Activated CD4-positive, alpha-beta T cell treated with anti-CD3 and anti-CD28 coated beads, Interleukin-2, amount 10 ng/mL, durations not matched to agents 24 days and 14 days (primary cell): ENCODE measurements at places on chromosomes 12 and 14. TPM values are rescaled to one million over a fixed set of nuclear protein-coding genes. Genes with fewer than 3 reads are reported as not detected.

DNA sequence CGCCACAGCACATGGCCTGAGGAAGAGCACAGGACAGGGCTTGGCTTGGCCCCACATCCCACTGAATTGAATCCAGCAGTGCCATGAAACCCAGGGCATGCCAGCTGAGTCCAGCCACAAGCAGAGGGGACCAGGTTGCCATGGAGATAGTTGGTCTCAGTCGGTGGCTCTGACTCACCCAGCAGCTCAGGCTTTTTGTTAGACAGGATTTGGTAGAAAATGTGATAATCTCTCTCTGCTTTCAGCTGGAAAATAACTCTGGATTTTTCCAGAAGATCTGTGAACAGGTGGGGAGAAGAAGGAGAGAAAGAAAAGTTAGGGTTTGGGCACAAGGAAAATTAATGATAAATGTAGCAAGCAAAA, 4.8 kb downstream of the MYH7 start:
- DNase-seq, result no peak

TAS2R30 gene
- 3.1 and 4.4 TPM in 2 replicates for total RNA-seq

DNA sequence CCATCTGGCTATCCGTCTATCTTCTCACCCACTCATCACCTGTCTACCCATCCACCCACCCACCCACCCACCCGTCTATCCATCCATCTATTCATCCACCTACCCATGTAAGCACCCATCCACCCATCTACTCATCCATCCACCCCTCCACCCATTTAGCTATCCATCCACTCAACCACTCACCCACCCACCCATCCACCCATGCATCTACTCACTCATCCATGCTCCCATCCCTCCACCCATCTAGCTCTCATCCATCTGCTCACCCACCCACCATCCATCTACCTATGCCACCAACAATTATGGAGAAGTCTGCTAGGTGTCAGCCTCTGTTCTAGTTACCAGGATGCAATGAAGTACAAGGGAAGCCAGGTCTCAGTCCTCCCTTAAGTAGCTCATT, 11.1 kb downstream of the TNFAIP2 start:
- DNase-seq, result no peak

- no peak for DNase-seq
Observed at GRCh38 chr12:1339618-1340319, 254.6 kb downstream of the FBXL14 start.

GRCh38 chr12:132788375-132789098, 26.9 kb upstream of the ANKLE2 start:
- no peak for DNase-seq

BHLHE41 gene
- total RNA-seq, result not detected in 2 replicates

DNA sequence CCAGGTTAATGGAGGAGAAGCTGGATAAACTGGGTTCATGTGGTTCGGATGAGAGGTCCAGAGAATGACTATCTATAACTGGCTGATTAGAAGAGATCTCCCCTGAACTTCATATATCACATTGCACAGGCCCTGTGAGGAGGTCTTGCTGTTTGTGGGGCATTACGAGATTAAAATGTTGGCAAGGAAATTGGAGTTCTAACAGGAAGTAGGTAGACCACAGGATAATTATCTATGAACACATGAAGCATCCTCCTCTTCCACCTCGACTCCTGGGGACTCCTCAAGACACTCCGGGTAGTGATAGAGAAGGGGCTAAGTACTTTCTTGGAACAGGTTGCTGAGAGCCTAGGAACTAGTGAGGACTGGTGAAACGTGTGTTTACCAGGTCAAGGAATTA, 418.8 kb downstream of the KCNH5 start:
- DNase-seq, result no peak

GRCh38 chr12:25401547-25402345, 151.0 kb upstream of the KRAS start:
- DNase-seq, result no peak

TDG gene
- 74.5 and 76.4 TPM in 2 replicates for total RNA-seq

CELA1 gene
- total RNA-seq, result not detected in 2 replicates

CLEC4A gene
- total RNA-seq, result 0.97 and 1.5 TPM in 2 replicates

CLEC2B gene
- 13.0 and 13.1 TPM in 2 replicates for total RNA-seq

- DNase-seq, result no peak
Observed at GRCh38 chr14:104700747-104701217, 11.4 kb downstream of the INF2 start.

SPTB gene
- total RNA-seq, result not detected in 2 replicates

GRCh38 chr12:115619889-115620288, 657.6 kb downstream of the MED13L start:
- no peak for DNase-seq

NGDN gene
- total RNA-seq, result 78.6 and 79.2 TPM in 2 replicates
